Adrenal gland (tissue), 19 donors: ENCODE measurements at places on chromosomes 12 and 14.

GRCh38 chr14:36035675-36036074 is 140.8 kb downstream of the PTCSC3 start:
- no peak for DNase-seq

GRCh38 chr12:75611041-75611440 is 99.6 kb upstream of the KRR1 start:
- no peak for DNase-seq

DNA sequence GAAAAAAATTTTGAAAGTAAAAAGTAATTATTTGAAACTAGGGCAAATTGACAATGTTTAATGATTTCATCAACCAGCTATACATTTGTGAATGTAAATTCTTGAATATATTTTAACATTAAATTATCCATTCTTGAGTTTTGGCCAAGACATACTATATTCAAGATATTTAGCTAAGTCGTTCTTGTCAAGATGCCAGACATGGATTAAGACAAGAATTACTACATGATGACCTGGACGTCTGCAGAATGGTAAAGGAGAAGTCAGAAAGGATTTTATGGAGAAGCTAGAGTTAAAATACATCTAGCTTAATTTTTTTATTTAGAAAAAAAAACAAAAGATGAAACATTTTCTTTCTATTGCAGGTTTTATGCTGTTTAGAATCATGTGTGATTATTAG is 255.8 kb downstream of the TMTC2 start:
- DNase-seq = no peak

GRCh38 chr14:101133068-101133467 is 229.5 kb upstream of the RTL1 start:
- DNase-seq = no peak

DNA sequence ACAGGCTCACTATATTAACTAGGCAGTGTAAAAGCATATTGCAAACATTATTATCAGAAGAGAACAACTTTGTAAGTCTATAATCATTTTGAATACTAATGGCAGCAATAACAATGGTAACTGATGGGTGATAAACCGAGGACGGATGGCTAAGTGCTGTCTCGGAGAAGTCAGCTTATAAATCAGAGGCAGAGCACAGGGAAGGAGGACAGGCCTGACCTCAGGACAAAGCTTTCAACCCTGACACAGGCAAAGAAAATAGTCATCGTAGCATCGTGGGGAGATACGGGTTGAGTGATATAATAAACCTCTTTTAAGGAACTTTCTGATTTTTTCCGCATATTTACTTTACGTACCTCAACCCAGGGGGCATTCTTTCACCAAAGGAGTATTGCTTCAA is 48.4 kb downstream of the FLRT2 start:
- DNase-seq = no peak

DNA sequence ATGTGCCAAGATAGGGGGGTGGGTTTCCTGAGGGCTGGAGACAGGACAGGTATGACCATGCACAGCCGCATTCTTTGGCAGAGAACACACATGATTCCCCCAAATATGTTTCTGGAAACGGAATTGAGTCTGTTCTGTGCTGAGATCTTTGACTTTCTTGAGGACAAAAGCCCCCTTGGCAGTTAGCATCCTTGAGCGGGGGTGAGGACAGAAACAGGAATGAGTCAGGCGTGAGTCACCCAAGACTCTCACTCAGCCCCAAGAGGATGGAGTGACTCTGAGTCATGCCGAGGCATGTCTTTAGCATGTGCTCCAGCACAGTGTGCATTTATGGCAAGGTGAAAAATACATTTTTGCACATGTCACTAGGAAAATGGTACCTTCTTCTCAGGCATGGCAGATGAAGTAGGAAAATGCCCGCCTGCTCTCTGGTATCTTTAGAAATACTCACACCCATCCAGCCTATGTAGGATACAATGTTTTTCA is 52.1 kb downstream of the DAD1 start:
- peak; percentile 61 for DNase-seq

DNA sequence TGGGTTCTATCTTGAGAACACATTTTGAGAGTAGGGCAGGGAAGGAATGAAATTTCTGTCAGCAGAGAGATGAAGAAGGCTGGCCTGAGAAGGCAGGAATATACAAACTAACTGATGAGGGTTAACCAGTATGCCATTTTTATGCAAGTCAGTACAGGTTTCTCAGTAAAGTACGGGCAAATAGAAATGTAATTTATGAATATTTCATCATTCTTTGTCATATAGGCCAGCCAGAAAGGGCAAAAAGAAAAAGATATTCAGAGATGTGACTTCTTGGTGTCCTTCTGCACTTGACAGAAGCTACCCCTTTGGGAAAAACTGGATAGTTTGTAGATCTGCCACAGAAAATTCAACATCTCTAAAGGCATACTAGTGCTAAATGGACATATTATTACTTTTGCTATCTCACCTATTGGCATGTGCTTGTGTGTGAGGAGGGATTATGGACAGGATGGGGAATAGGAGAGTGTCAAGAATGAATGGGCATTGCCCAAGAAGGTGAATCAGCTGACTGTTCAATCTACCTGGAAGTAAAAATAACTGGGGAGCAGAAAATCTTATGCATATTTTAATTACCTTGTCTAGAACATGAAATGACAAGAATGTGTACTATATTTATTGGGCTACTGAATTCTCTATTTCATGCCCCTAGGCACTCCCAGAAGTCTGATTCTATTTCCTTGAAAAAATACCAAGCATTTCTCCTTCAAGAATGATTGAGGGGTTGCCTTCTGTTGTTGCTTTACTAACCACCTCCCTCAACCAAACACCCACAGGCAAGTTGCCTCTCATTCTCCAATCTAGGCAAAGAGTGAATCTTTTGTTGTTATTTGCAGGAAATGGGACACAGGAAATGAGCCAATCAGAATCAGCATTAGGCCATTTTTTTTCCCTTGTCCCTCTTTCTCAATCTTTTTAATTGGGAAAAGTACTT is 175.1 kb upstream of the SLC38A2 start:
- DNase-seq = no peak

- DNase-seq = no peak
Measured at GRCh38 chr14:21723431-21724045, 49.9 kb upstream of the OR4E1 start.

DNA sequence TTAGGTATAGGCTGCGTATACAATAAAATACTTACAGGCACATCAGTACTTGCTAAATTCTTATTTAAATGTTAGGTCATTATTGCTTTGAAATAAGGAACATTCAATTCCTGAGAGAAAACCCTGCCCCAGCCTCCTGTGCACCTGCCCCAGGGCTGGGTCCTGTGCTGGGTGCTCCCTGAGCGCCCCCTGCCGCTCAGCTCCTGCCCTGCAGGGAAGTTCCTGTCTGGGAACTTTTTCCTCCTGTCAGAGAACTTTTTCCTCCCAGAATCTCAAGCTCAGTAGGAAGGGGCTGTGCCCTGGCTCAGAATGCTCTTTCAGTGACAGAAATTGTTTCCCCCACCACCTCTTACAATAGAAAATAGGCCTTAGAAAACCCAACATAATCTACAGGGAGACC is 751.1 kb downstream of the TMEM121 start:
- no peak for DNase-seq

DNA sequence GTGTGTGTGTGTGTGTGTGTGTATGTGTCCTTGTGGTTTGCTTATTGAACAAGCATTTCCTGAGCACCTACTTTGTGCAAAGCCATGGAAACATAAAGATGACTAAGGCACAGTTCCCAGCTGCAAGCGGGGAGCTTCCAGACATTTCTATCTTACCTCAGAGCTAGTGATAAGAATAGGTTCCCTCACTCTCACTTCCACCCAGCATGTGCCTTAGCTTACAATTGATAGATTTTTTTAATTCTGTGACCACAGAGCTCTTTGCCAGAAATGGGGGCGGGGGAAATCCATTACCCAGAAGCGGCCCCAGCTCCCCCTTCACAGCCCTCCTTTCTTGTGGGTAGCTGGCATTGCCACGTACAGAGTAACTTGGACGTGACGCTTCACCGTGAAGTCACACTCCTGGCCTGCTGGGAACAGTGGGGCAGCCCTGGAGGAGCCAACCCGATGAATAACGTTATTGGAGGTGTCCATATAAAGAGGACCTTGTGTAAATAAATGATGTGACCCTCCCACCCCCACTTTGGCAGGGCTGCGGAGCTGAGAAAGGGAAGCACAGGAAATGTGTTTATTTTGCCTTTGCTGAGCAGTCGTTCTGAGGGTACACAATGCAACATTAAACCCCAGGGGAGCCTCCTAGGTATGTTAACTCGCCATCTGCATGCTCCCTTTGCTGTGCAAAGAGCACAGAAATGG is 238.9 kb downstream of the CHST11 start:
- no peak for DNase-seq

- no peak for DNase-seq
Measured at GRCh38 chr14:101733211-101733610, 28.3 kb upstream of the PPP2R5C start.

- peak; percentile 39 for DNase-seq
Measured at GRCh38 chr12:26651566-26652188, 181.3 kb downstream of the ITPR2 start.

DNA sequence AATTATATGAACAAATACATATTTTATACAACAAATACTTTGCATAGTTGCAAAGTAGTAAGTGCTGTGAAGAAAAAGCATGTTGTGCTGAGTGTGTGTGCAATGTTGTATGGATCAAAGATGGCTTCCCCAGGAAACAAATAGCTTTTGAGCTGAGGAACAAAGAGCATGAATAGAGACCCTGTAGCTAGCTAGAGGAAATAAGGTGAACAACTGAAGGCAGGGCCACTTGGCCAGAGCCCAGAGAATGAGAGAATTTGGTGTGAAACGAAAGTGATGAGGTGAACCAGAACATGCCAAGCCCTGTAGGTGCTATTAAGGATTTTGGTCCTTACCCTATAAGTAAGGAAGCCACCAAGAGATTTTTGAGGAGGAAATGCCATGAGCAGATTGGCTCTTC is 17.1 kb downstream of the DYRK2 start:
- DNase-seq = no peak

GRCh38 chr12:119327471-119327870 is 7.1 kb upstream of the CCDC60 start:
- DNase-seq = no peak

- DNase-seq = no peak
Measured at GRCh38 chr12:6324936-6325750, 14.7 kb downstream of the PLEKHG6 start.

DNA sequence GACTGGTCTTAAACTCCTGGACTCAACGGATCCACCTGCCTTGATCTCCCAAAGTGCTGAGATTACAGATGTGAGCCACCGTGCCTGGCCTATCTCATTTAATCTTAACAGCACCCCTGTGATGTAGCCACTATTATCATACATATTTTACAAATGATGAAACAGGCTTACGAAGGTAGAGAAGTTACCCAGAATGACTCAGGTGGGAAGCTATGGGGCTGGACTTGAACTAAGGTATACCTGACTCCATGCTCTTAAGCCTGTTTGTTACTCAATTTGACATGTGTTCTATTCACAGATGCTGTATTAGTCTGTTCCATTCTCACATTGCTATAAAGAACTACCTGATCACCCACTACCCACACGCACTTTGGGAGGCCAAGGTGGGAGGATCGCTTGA is 36.8 kb upstream of the TMPO start:
- no peak for DNase-seq

GRCh38 chr14:24181371-24182077 is 7.1 kb downstream of the IPO4 start:
- DNase-seq = no peak

- DNase-seq = peak; percentile 69
Measured at GRCh38 chr14:61188978-61189808, 91.9 kb downstream of the TMEM30B start.

DNA sequence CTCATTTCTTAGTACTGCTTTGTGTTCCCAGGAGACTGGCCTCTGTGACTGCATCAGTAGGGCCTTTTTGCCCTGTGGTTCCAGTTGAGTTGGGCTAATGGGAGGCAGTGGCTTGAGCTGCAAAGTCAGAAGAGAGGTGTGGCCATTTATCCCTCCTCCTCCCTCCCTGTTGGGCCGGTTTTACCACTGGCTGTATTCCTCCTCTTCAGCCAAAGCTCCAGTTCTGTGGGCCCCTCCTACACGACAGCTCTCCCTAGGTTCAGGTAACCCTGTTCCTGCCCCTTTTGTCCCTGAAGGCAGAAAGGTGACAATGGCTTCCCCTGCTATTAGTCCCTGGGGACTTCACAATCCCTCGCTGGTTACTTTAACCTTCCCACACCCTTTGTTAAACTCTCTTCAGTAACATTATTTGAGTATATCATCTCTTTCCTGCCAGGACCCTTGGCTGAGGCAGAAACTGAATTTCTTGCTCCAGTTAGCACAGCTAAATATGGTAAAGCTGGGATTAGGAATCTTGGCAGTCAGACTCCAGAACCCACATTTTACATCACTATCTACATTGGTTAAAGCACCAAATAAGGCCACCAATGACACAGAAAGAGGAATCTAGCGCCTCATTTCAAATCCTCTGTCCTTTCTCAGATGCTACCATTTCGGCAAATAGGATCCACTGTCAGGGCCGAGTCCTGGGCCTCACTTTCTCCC is 121.9 kb upstream of the SLC35F4 start:
- DNase-seq = no peak

- DNase-seq = no peak
Measured at GRCh38 chr12:61916831-61917230, 343.4 kb upstream of the USP15 start.

DNA sequence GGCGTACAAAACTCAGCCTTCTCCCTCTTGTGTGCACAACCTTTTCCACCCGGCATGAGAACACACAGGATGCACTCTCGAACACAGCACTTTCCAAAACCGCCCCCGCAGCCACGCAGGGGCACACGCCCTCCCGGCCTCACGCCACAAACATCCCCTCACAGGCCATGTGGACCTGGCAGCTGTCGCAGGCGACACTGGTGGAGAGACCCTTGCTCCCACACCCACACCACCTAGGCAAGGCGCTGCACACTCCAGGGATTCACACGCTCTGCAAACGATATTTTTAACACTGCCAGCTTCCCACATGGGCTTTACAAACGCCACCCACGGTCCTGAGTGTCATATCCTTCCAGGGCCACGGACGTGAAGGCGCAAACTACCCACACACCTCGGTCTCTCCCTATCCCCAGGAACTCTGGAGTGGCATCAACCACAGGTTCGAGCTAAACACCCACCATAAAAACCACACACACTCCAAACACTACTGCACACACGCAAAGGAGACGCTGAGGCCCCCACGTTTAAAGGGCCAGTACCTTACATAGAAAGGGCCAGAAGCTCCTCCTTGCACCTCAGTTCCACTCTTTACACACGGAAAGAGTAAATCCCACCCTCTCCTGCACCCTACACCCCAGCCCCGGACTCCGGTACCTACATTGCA is 12.4 kb upstream of the ITGB7 start:
- DNase-seq = no peak

DNA sequence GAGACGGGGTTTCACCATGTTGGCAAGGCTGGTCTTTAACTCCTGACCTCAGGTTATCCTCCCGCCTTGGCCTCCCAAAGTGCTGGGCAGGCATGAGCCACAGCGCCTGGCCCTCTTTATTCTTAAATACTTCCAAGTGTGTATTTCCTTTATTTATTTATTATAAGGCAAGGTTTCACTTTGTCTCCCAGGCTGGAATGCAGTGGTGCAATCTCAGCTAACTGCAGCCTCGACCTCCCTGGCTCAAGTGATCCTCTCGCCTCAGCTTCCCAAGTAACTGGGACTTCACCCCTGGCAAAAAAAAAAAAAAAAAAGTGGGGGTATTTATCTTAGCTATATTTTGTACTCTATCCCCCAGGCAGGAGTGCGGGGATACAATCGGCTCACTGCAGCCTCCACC is 6.8 kb downstream of the FAM216A start:
- no peak for DNase-seq
